Astrocyte (in vitro differentiated cells and primary cell): ENCODE measurements at places on chromosomes 1 and 21. TPM values are rescaled to one million over a fixed set of nuclear protein-coding genes. Genes with fewer than 3 reads are reported as not detected.
A peak's percentile ranks its signal among the peaks of the same experiment; 100 is the strongest.

GPR37L1 gene
- not detected in 2 replicates for total RNA-seq

PLPPR4 gene
- total RNA-seq: 0.07 TPM in 2 replicates

GOLT1A gene
- total RNA-seq: 0.50 and 0.65 TPM in 2 replicates

RHOU gene
- total RNA-seq: 3.5 and 6.1 TPM in 2 replicates

DISC1 gene
- total RNA-seq: 8.3 and 9.1 TPM in 2 replicates

SPRR4 gene
- total RNA-seq: not detected in 2 replicates

BMP8B gene
- total RNA-seq: 0.16 TPM in 1 of 2 replicates, not detected in the other

COP1 gene
- 38.8 and 45.9 TPM in 2 replicates for total RNA-seq

GRCh38 chr1:234556245-234556943 is 53.6 kb downstream of the IRF2BP2 start:
- DNase-seq: no peak

GRCh38 chr1:186301448-186301847 is 73.6 kb downstream of the TPR start:
- DNase-seq: no peak

DNA sequence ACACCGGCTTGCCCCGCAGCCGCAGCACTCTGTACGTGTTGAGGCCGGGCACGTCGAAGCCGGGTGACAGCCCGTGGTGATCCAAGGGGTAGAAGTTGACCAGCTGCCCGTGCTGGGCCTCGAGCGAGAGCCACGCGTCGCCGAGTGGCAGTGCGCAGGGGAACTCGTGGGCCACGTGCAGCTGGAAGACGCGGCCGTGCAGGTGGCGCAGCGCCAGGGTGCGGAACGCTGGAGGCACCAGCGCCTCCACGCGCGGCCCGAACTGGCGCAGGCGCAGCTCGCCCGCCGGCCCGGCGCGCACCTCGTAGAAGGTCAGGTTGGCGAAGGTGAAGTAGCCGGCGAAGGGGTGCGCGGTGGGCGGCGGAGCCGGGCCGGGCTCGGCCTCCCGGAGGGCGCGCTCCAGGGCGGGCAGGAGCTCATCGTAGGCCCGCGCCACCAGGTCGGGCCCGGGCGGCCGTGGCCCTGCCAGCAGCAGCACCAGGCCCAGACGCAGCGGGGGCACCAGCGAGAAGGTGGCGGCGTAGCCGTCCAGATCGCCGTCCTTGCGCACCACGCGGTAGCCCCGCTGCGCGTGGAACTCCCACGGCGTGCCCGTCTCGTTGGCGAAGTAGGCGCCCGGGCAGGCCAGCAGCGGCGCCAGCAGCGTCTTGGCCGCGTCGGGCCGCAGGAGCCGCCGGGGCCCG is 19.5 kb downstream of the LACTBL1 start:
- no peak for DNase-seq

GRCh38 chr1:209802780-209803152 is 3.2 kb downstream of the IRF6 start:
- no peak for DNase-seq

GRCh38 chr1:160048335-160048734 is 16.5 kb upstream of the PIGM start:
- DNase-seq: no peak

GRCh38 chr1:164803366-164803765 is 244.4 kb downstream of the PBX1 start:
- DNase-seq: peak; percentile 82

GRCh38 chr1:78388275-78388674 is 102.5 kb upstream of the PTGFR start:
- DNase-seq: peak; percentile 29

GRCh38 chr1:94323311-94324177 is 86.2 kb upstream of the ARHGAP29 start:
- DNase-seq: no peak

GRCh38 chr1:7104339-7104738 is 319.1 kb downstream of the CAMTA1 start:
- no peak for DNase-seq

DNA sequence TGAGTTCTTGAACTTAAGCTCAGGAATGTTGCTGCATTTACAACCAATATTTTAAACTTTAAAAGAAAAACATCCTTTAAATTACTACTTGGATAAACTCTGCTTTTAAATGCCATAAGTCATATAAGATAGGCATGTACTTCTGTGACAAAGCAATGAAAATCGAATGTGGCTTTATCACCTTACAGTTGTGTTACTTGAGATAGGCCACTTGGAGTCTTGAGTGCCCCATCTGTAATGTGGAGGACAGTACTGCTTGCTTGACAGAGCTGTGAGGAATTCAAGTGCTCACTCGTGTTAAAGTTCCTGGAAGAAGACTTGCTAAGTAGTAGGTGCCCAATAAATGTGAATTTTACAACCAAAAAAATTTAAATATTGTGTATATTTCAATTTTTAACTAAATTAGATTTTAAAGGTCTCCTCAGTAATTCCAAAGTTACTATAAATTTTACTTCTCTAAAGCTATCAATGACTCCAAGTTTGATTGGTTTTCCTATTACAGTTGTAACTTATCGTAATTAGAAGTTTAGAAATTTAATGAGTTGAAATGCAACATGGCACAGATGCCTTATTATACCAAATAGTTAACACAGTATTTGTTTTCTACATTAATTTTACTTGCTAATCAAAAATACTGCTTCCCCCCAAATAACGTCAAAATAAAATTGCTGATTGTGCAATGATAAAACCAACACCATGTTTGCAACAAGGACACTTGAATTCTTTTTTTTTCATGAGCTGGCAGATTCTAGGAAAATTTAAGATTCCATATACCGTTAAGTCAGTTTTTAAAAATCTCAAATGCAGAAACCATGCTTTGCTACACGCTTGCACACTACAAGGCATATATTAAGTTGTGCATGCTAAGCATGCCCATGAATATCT is 21.8 kb downstream of the PSMB2 start:
- no peak for DNase-seq

DNA sequence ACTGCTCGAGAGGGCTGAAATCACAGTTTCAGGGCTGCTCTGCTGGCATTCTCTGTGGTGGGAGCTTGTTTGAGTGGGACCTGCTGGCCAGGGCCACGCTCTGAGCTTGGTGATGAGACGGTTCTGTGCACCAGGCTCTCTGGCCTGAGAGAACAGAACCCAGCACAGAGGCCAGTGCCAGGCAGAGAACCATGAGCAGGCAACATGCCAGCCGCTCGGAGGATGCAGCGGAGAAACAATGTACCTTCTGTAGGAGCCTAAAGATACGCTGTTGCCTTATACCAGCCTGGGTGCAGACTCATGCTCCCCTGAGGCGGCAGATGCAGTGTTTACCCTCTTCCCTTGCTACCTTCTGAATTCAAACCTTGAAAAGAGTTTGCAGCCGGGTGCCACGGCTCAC is 10.0 kb downstream of the C2CD2 start:
- DNase-seq: no peak

GRCh38 chr1:246300626-246301549 is 206.2 kb downstream of the SMYD3 start:
- no peak for DNase-seq

DNA sequence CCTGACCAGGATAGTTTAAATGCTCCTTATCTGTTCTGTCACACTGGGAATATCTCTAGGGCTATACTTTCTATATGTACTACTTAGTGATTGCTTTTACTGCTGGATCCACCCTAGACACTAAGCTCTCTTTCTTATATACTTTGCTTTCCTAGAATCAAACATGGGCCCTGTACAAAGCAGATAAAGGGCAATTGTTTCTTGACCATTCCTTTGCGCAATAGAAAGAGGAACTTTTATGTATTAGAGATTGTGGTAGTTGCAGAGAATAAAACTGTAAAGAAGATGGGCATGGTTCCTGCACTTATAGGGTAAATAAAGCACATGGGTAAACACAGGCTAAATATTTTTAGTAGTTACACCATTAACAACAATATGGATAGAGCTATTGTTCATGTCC is 58.8 kb downstream of the ATP6V1G3 start:
- DNase-seq: no peak

- no peak for DNase-seq
Measured at GRCh38 chr21:42356650-42357049, 5.9 kb upstream of the TFF2 start.

- DNase-seq: peak; percentile 70
Measured at GRCh38 chr1:191671236-191671635, 487.0 kb upstream of the RGS18 start.

DNA sequence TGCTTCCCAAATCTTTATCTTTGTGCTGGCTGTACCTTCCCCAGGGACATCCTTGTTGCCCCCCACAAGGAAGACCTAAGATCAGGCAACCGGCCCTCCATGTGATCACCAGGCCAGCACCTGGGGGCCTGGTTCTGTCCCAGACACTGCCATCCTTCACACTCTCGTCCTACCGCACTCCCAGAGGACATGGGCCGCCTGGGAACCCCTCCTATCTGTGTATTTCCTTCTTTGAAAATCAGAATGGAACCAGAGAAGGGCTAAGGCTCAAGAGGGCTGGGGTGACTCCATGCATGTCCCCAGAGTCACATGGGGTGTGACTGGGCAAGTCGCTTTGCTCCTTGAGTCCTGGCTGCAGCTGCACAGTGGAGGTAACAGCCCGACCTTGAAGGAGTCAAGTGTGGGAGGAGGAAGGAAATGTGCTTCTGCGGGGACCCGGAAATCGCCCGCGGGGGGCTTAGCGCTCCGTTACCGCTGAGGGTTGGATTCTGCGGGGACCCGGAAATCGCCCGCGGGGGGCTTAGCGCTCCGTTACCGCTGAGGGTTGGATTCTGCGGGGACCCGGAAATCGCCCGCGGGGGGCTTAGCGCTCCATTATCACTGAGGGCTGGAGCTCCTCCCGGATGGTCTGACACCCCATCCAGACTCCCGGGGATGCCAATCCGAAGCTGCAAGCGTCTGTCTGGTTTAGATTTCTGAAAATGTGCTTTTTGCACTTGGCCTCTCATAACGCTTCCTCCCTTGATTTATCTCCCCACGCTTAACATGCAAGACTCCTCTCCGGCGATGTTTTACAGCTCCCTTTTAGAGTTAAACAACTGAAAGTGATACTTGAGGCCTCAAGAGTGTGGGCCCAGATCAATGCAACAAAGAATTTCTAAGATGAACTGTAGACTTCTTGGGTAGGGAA is 278.9 kb downstream of the NPHP4 start:
- DNase-seq: no peak

DNA sequence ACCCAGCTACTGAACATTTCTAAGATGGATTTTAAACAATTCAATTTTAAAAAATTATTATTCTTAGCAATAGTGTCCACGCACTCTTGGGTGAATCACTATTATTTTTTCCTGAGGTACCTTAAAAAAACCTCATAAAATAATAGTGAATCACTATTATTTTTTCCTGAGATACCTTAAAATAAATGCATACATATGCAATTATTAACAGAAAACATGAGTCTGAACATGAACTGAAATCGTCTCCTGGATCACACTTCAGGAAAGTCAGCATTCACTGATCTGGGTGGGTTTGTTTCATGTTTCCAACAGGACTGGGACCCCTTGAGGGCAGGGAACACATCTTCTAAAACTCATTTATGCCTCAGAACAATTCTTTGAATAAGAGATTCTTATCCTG is 63.1 kb upstream of the IFNLR1 start:
- DNase-seq: no peak

DNA sequence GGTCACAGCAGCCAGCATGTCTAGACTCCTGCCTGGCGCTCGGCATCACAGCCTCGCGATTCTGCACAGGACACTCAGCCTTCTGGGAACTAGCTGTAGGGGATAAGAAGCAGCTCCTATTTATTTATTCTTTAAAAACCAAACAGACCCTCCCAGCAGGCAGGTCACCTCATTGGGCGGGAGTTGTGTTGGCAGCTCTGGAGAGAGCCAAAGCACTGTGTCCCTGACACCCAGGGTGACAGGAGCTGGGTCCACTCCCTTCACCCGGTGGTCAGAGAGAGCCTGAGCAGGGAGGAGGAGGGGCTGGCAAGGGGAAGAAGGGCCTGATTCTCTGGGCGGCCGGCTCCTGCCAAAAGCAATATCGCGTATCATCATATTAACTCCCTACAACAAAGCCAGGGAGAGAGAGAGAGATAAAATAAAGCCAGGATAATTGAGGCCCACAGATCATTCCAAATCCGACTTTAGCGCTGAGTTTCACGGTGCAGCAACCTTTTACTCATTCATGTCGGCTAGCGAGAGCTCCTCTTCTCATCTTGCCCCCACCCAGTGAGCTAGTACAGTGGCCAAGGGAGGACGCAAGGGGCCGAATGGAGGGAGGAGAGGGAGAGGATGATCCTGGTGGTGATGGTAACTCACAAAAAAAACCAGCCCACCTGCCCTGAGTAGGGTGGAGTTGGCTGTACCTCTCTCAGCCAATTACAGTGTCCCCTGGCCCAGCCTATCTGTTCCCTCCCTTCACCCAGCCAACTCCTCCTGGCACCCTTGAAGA is 79.8 kb upstream of the IFFO2 start:
- no peak for DNase-seq

DNA sequence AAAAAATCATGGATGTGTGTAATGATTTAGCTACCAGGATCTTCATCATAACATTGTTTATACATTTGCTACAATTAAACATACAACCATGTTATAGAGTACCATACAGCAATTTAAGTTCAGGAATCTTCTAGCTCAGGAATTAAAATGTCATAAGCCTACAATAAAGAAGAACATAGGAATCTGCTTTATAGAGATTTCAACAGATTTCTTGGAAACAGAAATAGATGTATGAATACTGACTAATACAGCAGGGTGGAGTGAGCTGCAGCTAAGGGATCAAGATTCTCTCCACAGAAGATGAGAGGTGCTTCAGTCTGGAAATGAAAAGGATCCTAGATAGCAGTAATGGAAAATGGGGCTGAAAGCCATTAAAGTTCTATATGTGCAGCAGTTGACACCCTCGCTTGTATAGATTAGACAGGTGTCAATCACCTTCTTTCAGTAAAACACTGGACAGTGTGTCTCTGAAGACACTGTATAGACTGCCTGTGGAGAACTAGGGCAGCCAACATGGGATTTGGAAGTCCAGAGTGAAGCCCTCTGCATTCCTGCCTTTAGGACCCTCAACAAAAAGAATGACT is 73.9 kb downstream of the DNTTIP2 start:
- peak; percentile 36 for DNase-seq

GRCh38 chr1:31753707-31754349 is 10.3 kb downstream of the ADGRB2 start:
- DNase-seq: no peak

DNA sequence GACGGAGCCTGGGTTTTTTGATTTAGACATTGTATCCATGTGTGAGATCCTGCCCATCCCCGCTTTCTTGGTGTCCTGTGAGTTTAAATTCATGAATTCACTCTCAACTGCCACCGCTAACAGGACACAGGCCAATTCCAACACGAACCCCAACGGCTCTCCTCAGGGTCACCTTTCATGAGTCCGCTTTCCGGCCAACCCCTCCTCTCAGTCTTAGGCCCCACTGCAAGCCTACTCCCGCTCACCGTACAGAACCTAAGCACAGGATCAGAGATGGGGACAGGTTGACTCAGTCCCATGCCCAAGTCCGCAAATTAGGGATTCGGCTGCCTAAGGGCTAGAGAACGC is 238 bp upstream of the SCP2 start:
- DNase-seq: no peak

DNA sequence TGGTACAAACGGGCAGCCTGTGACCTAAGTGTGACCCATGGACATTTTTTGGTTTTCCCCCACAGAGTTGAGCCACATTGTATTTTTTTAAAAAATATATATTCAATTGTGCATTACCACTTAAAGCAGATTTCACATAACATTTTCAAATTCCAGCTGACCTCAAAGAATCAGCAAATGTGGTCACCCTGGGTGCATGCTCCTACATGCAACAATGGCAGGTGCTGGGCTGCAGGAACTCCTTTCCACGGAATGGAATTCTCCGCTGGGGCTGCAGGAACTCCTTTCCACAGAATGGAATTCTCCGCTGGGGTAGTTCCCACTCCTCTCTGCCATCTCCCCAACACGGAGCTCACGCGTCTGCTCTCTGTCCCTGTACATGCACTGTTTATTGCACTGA is 68.7 kb downstream of the MAP10 start:
- peak; percentile 54 for DNase-seq
